Esophagus squamous epithelium (tissue), 5 donors: ENCODE measurements at places on chromosomes 12 and 14.

DNA sequence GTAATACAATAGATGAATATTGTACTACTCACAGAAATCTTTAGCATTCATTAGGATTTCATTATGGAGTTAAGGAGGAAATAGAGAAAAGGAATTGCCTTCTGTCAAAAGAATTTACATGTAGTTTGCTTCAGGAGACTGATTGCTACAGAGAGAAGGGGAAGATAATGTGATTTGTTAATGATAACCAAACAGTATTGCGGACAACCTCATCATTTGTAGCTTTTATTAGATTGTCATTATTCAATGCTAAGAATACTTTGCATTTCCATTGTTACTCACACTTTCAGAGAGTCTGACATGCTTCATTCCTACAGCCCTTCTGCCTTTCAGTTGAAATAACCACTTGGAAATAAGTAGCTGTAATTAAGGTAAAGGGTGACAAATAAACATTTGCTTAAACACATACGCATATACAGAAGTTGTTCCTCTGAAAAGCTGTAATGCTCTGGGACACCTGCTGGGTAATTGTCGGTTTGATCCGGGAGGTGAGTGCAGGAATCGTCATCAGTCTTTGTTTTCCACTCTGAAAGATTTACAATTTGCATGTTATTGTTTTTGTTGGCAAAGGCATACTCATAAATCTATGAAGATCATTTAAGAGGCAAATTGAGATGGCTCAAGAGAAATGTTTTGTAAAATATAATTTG is 600.2 kb downstream of the TRHDE start:
- DNase-seq: no peak

DNA sequence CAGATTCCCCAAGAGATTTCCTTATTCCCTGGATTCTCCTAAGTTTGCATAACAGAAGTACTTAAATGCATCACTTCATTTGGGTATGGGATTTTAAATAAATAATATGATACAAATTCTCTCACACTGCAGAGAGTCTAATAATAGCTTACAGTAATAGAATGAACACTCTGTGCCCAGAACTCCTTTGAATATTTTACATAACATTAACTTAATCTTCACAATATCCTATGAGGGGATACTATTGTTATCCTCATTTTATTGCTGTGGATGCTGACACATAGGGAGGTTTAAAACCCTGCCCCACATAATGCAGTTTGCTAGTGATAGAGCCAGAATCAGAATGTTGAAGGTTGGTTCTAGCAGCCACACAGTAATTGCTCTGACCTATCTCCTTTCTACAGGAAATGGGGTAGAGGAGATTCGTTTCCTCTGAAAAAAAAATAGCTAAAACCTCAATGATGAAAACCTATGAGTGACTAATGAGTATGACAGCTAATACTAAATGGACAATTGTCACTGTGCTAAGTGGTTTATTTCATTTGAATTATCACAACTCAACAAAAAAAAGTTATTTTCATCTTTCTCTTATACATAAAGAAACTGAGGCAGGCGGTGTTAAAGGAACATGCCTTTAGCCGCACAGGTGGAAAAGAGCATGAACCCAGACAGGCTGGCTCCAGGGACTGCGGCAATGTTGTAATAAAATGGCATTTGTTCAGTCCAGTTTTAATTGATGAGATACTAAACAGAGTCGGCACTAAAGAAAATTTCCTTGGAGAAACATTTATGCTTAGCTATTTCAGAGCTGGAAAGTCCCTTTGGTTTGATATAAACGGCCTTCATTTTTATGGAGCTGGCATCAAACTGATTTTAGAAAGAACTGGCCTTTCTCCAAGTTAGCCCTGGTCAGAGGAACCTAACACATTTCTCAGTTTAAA is 880.9 kb downstream of the NRXN3 start:
- no peak for DNase-seq

- no peak for DNase-seq
Measured at GRCh38 chr12:82555699-82556098, 131.0 kb upstream of the TMTC2 start.

GRCh38 chr14:49816844-49817243 is 35.7 kb downstream of the NEMF start:
- DNase-seq: no peak

DNA sequence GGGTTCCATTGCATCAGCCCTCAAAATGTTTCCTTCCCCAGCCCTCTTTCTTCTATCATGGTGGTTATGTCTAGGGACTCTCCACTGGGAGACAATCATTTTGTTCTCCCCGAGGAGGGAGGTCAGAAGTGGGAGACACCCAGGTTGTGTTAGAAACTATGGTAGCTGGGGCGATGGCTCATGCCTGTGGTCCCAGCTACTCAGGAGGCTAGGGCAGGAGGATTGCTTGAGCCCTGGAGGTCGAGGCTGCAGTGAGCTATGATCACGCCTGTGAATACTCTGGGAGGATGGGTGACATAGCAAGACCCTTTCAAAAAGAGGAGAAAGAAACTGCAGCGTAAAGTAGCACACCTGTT is 13.0 kb upstream of the LRRC23 start:
- DNase-seq: no peak

- DNase-seq: no peak
Measured at GRCh38 chr12:1630133-1630826, 1.2 kb downstream of the WNT5B start.

DNA sequence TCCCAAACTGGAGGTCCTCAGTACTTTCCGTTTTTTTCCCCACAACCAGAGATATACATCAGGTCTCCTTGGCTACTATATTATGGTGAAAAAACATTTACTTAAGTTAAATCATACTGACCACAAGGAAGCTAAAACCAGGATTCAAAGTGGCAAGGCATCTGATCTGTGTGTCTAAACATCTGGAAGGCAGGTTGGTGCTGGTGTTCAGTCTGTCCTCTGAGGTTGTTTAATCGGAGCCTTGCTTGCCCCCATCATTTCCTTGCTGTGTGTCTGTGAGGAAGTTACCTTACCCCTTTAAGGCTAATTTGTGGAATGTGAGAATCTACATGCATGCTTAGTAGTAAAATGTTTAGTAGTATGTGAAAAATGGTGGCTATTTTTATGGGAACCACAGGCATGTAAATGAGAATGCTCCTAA is 75.6 kb downstream of the GALNT4 start:
- no peak for DNase-seq

GRCh38 chr12:56933826-56934625 is at the start of gene SDR9C7:
Gene SDR9C7, minus strand, starts transcription at chr12:56934408. Its CDS starts 147 bp downstream, at chr12:56934261.
- DNase-seq: no peak

DNA sequence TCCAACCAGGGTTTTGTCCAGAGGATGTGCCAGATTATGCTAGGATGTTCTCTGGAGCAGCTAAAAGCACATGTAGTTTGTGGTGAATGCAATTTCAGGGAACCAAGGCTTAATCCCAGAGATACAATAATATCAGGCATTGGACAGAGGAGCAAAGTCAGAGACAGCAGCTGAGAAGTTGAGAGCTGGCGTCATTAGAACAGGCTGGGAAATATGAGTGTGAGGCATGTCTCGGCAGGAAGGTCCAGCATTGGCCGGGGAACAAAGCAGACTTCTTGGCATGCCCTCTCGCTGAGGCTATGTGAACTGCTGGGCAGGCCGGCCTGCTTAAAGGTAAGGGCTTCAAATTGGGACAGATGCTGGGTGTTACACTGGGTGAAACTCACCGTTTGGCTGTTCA is 125.4 kb downstream of the CAND1 start:
- no peak for DNase-seq

DNA sequence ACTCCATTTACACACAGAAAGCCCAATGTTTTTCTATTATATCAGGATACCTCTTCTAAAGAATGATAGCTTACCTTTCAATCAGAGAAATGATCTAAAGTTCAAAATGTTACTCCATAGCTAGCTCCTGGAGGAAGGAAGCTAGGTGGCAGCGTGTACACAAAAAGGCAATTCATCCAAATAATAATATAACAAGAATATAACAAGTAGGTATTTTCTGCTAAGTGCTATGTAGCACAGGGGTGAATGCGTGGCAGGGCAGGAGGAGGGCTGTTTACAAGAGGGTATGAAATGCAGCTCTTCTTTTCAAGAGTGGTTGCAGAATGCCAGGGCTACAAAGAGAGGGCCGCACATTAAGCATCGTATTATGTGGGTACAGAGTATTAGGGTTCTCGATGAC is 663 bp upstream of the SNAPC1 start:
- no peak for DNase-seq

DNA sequence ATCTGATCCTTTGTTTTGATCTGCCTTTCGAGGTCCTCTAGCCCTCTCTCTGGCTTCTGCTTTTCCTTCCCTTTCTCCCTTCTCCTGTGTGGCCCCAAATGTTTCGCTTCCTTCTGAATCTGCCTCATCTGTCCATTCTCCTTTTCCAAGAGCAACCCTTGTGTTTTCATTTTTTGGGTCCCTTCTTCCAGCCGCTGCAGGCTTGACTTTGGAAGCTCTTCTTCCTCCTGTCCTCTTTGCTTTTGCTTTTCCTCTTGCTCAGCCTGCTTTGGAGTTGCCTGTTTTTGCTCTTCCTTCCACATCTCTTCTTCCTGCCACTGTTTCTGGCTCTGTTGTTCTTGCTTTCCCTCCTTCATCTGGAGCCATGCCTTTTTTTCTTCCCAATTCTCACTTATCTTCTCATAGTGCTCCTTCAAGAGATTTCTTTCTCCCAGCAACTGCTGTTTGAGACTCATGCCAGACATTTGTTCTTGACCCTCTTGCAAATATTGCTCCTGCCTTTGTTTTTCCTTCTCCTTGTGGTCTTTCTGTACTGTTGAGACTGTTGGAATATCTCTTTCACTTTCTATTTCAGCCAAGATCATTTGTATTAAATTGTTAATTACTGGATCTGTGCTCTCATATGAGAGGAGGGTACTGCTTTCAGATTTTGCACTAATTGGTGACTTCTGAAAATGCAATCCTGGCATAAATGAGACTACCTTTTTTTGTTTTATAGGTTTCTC is 42.4 kb downstream of the FAM186A start:
- no peak for DNase-seq

GRCh38 chr12:93914281-93914680 is 234.1 kb upstream of the PLXNC1 start:
- DNase-seq: no peak

DNA sequence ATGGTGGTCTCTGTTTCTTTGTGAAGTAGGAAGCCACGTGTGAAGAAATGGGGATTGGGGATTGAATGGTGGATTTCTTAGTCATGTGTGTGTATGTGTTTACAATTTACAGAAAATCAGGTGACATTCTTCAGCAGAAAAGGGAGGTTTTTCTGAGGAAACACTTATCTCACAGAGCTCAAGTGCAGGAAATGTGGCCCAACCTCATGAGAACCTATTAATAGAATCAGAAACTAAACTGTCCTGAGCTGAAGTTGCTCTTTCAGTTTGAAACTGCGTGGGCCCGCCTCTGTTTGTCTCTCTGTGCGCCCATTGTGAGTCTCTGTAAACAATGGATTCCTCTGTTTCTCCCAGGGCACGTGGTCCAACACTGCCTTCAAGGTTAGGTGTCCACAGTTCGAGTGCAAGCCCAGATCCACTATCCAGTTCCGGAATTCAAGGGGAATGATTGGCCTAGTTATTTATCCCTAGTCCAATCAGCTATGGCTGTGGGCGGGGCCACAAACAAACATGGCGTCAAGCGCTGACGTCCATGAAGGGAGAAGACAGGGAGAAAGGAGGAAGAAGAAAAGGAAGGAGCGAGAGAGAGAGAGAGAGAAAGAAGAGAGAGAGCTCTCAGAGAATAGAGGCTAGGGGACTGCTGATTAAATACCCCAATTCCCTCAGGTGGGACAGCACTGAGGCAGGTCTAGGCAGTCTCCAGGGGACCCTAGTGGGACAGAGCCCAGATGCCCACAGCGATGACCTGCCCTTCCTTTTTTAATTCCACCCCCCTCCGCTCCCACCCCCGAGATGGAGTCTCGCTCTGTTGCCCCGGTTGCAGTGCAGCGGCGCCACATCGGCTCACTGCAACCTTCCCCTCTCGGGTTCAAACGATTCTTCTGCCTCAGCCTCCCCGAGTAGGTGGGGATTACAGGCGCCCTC is 31.4 kb upstream of the C12orf76 start:
- no peak for DNase-seq

GRCh38 chr12:70258605-70259403 is 15.6 kb downstream of the CNOT2 start:
- no peak for DNase-seq

- no peak for DNase-seq
Measured at GRCh38 chr12:50689437-50689836, 74.5 kb upstream of the ATF1 start.
